Upper lobe of right lung (tissue), 1 donor: ENCODE measurements at places on chromosomes 4 and X.
A peak's percentile ranks its signal among the peaks of the same experiment; 100 is the strongest.

DNA sequence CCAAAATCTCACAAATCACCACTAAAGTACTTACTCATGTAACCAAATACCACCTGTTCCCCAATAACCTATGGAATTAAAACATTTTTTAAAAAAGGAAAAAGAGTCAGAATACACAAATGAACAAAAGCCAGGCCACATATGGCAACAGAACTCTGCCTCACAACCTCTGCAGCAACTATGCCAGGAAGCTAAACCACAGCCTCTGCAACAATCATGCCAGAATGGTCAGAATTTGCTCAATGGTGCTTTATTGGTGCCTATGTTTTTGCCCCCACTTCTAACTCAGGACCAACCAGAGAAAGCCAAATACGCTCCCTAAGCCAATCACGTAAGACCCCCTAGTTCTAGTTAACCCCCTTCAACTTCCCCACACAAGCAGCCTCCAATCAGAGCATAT, 69.6 kb downstream of the HOPX start:
- no peak for DNase-seq

DNA sequence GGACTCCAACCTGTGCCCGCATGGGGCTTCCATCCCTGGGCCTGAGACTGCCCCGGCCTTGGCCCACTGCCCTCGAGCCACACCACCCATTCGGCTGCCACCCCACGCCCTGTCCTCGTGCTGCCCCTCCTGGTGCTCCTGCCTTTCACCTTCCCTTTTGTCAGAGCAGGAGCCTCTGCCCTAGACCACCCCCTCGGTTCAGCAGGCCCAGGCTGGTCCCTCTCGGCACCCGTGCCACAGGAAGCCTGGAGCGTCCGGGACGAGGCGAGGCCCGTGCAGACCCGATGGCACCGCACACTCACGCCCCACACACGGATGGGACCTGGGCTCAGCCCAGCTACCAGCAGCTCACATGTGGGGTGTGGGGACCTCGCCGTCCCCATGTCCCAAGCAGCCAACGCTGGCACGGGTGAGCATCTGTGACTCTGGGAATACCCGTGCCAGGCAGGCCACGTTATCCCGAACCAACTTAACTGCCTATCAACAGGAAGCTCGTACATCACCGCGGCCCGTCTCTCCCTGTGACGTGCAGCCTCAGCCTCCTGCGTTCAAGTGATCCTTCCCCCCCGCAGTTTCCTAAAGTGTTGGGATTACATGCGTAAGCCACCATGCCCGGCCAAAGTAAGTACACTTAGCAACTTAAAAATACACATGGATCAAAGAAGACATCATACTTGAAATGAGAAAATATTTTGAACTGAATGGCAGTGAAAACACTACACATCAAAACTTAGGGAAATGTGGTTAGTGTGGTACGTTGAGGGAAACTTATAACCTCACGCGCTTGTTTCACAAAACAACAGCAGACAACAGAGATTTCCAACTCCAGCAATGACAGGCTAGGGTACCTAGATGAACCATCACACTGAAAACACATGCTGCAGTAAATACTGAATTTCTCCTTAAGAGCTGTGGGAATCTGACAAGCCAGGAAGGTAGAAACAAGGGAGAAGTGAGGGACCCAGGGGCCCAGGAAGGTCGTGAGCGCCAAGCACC, 29.0 kb downstream of the LRPAP1 start:
- no peak for DNase-seq

- DNase-seq: peak; percentile 63
These were observed 10.7 kb upstream of the CXCL8 start for GRCh38 chr4:73729534-73730165.

DNA sequence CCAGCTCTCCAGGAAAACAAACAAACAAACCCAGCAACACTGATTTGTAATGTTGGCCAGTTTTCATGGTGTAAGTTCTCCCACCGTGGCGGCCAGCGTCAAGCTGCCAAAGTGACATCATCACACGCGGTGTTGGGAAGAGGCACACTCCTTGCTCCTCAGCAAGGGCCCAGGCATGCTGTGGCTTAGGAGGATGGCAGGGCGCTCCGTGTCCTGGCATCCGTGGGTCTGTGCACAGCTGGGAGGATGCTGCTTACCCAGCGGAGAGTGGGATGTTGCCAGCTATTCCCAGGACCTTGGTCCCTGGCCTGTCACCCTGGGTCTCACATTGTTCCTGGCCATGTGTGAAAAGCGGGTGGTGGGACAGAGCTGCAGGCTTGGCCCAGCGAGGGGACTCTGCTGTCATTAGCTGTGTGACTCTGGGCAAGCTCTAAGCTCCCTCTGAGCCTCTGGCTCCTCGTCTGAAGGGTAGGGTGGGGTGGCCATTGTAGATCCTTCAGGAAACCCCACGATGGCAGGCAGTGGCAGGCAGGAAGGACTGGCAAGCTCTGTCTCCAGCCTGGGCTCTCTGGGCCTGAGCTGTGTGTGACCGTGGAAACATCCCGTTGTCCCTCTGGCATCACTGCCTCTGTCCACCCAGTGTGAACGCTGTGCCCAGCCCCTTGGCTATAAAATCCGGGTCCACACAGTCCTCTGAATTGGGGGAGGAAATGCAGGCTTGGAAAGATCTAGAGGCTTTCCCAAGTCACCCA, 10.8 kb downstream of the PSAPL1 start:
- peak; percentile 38 for DNase-seq

GRCh38 chrX:23911126-23911835, 3.5 kb downstream of the CXorf58 start:
- no peak for DNase-seq

DNA sequence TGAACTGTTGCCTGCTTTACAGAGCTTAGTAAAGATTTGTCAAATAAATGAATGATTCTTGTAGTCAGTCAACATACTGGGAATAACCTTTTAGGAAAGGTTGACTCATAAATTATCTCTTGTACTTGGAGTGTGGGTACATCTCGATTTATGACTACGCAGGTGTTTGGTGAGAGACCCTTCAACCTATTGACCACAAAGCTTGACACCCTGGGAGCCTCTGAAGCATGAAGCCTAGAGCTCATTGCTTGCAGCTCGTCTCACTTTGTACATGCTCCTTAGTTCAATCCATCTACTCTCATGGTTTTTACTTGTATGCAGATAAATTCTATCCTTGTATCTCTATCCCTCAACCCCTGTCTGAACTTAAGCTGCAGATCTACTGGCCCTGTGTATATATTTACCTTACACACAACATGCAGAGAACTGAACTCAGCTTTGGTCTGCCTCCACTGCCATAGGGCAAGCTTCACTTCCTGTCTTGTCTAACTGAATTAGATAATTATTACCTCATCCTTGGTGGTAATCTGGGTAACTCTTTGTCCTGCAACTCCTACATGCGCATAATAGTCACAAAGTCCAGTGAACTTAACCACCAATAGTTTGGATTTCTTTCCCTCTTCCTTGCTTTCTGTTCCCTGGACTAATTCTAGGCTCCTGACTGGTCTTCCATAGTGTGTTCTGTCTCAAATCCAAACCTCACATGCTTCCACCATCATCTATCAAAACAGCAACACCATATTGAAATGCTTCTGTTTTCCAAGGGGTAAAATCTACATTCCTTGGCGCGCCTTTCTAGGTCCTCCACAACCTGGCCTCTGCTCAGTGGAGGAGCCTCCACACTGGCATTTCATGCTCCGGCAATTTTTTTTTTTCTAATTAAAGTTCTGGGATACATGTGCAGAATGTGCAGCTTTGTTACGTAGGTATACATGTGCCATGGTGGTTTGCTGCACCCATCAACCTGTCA, 32.2 kb upstream of the FAT1 start:
- no peak for DNase-seq

DNA sequence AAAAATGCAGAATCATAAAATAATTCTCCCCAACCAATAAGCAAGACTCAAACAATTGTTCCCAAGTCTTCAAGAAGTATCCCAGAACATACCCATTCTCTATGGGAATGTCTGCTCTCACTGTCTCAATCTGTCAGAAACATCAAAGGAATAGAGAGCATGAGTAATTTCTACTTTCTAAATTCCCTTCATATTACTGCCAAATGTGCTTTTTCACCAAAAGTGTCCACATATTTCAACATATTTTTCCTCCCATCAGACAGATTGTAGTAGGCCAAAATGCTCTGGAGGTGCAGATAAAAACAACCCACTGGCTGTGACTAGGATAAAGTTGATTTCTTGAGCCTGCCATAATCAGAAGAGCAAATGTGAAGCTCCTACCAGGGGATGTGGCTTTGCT, 692.0 kb upstream of the FAM241A start:
- DNase-seq: no peak
